ENCODE measurements at places on chromosomes 2 and 18.

GRCh38 chr18:14942275-14942674 is 194.3 kb downstream of the ANKRD30B start:
- DNase-seq = no peak

- no peak for DNase-seq
These were observed 101.6 kb upstream of the CERS6 start for GRCh38 chr2:168354499-168354898.

GRCh38 chr2:66024391-66024790 is 410.5 kb upstream of the MEIS1 start:
- no peak for DNase-seq

DNA sequence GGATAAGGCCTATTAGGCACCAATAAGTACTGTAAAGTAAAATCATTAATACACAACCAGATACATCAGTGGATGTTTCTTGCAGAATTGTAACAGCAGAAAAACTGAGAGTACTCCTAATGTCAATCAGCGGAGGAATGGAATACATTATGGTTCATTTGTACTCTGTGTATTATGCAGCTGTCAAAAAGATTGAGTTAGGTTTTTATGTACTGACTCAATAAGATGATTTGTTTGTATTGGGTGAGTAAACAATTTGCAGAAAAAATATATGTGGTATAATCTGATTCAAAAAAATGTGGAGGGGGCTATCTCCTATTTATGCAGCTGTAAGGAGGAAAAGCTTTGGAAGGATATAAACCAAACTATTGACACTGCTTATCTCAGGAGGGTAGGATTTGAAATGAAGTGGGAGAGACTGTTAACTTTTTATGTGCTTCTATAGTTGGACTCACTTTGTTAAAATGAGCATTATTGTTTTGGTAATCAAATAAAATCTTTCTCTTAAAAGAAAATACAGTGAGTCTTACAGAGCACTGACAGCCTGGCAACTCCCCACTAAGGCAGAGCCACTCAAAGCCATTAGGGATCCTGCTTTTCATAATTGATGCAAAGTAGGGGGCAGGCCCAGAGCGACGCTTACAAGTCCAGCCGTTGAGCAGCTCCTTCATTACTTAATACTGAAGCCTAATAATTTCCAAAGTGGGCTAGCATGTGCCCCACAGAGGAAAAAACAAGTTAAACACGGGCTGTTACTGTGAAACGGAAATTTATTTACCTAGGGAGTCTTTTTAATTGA is 168.8 kb downstream of the PHLPP1 start:
- DNase-seq = no peak

DNA sequence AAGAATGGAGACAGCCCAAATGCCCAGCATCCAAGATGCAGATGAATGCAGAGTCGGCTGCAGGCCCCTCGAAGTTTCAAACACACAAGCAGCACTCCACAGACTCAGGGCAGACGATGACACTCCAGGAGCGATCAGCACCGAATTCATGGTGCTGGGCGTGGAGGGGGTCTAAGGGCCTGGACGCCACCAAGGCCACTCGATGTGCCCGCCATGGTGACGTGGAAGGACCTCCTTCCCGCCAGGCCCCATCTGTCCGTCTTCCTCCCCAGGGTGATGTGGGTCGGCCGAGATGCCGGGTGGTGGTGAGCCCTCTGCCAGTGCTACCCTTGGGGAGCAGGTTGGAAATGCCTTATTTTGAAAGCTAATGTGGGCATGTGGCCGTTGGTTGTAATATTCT is 9.4 kb downstream of the KIF1A start:
- no peak for DNase-seq

Measured in activated naive CD4-positive, alpha-beta T cell treated with anti-CD3 and anti-CD28 coated beads, Interleukin-2, amount 50 U/mL, for 16 hours (primary cell).